NCI-H1694 (cell line): ENCODE measurements at places on chromosomes 1 and 21.

DNA sequence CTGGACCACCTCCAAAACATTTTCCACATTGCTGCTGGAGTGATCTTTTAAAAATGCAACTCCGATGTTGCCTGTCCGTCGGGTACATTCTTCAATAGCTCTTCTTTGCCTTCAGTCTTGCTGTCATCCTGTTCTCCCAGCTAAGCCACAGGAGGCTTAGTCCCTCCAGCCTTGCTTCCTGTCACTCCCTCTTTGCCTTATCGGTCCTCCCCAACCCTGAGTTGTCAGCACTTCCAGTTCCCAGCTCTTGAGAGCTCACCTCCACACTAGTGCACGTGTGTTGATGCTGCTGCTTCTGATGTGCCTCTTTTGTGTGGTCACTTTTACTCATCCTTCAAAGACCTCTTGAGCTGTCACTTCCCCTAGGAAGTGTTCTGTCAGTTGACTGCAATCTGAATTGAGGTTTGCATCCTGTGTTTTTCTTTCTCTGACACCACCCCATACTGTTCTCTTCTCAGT, 15.3 kb downstream of the UCK2 start:
- peak; percentile 55 for DNase-seq

- DNase-seq = no peak
Observed at GRCh38 chr1:197093226-197093885, 26.3 kb upstream of the F13B start.

DNA sequence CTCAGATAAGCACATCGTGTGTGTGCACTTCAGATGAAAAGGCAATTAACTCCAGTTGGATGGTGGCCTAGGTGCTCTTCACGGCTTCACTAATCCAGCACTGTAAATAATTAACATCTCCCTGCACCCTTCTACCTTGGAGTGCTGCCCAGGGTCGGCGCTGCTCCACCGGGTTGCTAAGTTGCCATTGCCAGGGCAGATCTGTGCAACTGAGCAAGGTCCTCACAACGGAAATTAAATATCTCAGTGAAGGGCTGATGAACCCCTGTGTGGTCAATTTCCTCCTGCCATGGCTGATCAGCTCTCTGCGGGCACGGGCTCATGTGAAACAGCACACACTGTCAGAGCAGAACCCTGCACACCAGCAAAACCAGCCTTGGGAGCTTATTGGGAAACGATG, 63.2 kb downstream of the SYDE2 start:
- peak; percentile 96 for DNase-seq

DNA sequence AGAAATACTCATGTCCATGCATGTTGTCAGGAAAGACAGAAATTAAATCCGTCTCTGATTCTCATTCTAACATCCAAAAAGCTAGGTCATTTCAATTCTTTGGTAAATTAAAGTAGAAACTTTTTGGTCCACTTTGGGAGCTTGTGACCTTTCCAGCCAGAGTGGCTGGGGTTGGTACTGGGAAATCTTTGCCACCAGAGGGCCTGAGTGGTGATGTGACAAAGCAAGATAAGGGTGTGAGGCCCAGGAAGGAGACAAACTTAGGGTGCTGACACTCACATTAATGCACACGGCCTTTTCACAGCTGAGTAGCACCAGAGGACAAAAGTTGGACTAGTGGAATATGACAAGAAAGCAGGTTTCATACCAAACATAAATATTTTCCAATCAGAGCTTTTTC, 144.3 kb downstream of the DNM3 start:
- no peak for DNase-seq

GRCh38 chr1:25712299-25712970, 87.6 kb upstream of the SELENON start:
- DNase-seq = no peak

GRCh38 chr1:200290010-200290685, 119.7 kb downstream of the ZNF281 start:
- no peak for DNase-seq

GRCh38 chr1:65207317-65207716, 59.3 kb downstream of the AK4 start:
- DNase-seq = no peak
